ENCODE measurements at places on chromosomes 5 and 9.

DNA sequence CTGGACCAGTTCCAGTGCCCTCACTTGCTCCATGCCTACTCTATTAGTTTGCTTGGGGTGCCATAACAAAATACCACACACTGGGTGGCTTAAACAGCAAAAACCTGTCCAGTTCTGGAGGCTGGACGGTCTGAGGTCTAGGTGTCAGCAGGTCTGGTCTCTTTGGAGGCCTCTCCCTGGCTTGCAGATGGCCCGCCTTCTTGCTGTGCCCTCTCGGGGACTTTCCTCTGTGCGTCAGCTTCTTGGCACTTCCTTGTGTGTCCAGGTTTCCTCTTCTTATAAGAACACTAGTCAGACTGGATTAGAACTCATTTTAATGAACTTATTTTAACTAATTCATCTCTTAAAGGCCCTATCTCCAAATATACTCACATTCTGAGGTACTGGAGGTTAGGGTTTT, 97.2 kb downstream of the CARTPT start:
- no peak for DNase-seq

GRCh38 chr5:38113456-38113855, 144.9 kb upstream of the EGFLAM start:
- no peak for DNase-seq

DNA sequence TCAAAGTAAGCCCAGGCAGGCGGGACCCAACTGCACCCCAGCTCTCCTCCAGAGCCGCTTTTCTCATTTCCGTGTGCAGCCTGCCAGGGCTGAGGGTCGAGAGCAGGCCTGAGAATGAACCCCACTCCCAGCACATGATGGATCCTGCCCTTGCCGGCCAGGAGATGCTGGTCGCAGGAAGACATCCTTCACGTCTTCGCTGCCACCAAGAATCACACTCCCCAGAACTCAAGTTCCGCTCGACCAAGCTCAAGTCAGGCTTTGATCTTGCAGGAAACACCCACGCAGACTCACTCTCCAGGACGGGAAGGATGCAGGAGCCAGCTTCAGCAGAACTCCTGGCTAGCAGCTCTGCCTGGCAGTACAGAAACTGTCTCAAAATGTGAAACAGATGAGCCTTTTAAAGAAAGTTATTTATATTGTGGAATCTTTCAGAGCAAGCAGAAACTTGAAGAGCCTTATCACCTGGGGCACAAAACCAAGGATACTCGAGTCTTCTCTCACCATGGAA, 102.4 kb downstream of the ROR2 start:
- peak; percentile 58 for DNase-seq

GRCh38 chr5:181170237-181170825, 22.9 kb downstream of the OR2V2 start:
- no peak for DNase-seq

DNA sequence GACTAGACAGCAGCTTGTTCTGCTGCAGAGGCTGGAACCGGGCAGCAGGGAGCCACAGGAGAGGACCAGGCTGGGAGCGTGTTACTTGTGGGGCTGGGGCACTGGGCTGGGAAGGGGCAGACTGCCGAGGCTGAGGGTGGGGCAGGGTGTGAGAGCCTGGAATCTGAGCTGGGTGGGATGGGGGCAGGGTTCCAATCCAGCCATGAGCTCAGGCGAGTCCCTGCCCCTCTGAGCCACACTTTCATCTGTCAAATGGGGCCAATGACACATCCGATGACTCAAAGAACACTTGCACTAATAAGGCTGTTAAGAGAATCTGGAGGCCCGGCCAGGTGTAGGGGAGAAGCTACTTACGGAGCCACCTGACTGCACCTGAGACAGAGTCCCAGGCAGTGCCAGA, 18.7 kb upstream of the WDR38 start:
- DNase-seq: peak; percentile 70

GRCh38 chr9:136372561-136373299, 739 bp downstream of the CARD9 start:
- DNase-seq: peak; percentile 87

- peak; percentile 18 for DNase-seq
Measured at GRCh38 chr5:115686051-115686737, 60.4 kb upstream of the TMED7 start.

- peak; percentile 51 for DNase-seq
Measured at GRCh38 chr9:38062498-38063362, 6.3 kb downstream of the SHB start.

- DNase-seq: peak; percentile 64
Measured at GRCh38 chr5:91109634-91110033, 273.5 kb downstream of the ARRDC3 start.

GRCh38 chr5:14353726-14354474, 210.8 kb downstream of the TRIO start:
- DNase-seq: peak; percentile 78

GRCh38 chr5:111703662-111704061, 53.3 kb downstream of the NREP start:
- no peak for DNase-seq

DNA sequence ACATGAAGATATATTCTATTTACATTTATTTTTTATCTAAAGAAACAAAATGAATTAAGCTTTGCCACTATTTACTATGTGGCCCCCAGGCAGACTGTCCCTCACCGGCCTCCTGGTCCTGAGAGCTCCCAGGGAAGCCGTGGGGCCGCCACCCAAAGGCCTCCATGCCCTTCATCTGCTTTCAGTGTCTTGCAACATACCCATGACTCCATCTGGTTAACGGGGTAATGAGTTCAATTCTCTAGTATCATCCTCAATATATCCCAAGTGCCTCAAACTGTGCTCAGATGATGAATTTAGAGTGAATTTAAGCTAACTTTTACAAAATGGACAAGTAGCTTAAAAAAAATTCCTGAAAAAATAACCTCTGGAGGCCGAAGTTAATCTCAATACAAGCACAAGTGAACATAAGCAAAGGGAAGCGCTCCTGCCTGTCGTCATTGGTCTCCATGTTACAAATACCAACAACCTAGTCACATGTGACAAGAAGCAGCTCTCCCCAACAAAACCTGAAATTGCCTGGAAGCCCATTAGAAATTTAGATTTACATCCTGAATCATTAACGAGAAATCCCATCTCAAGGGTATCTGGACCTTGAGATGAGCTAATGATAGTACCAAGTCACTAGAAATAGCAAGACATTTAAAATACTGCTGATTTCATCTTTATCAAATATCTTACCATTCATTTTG, 26.1 kb downstream of the DAP start:
- peak; percentile 38 for DNase-seq

- DNase-seq: peak; percentile 74
Measured at GRCh38 chr5:149141224-149141956, at the start of gene ABLIM3. Gene ABLIM3, plus strand, starts transcription at chr5:149141493. Its CDS starts 603 bp downstream, at chr5:149142096.

DNA sequence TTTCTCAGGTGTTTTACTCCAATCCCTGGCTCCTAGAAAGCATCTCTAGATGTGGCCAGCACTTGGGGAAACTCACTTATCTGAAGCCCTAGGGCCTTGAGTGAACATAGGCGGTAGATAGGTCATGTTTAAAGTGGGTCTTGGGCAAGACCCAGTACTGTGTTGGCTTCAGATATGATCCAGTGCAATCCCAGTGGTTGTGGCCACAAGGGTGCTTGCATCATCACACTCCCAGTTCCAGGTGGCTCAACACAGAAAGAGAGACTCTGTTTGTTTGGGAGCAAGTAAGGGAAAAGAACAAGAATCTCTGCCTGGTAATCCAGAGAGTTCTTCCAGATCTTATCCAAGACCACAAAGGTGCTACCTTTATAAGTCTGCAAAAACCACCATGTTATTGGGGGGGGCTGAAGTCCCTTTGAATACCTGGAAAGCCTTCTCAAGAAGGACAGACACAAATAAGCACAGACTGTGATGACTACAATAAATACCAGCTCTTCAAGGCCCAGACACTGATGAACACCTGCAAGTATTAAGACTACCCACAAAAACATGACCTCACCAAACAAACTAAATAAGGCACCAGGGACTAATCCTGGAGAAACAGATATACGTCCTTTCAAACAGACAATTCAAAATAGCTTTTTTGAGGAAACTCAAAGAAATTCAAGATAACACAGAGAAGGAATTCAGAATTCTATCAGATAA, 114.7 kb downstream of the LURAP1L start:
- DNase-seq: no peak

GRCh38 chr9:131188976-131189375, 63.6 kb downstream of the NUP214 start:
- no peak for DNase-seq

- DNase-seq: peak; percentile 40
Measured at GRCh38 chr9:561427-561826, 280.1 kb upstream of the DMRT1 start.

DNA sequence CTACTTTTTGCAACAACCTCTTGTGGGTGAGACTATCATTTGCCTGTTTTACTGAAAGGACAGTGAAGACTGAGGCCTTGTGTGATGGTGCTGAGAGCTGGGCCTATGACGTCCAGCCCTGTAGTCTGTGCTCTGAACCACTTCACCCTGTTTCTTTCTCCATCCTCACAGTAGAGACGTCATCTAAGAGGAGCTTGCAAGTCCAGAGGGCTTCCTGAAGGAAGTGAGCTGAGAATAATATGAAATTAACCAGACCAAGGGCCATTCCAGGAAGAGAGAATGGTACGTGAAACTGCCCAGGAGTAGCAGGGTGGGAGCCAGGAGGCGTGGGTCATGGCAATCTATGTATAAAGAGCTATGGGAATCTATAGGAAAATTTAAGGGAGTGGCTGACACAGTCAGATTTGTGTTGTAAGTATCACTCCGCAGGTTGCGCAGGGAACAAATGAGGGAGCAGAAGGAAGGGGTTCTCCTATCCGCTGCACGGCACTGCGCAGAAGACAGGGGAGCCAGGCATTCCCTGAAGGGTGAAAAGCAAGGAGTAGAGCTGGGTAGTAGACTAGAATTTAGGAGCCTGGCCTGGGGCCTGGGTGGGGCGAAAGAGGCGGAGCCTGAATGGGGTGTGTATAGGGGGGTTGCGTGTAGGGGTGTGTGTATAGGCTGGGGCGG, 596 bp upstream of the FGFR4 start:
- no peak for DNase-seq

GRCh38 chr9:107693625-107694326, 204.2 kb upstream of the KLF4 start:
- DNase-seq: peak; percentile 85

- DNase-seq: peak; percentile 20
Measured at GRCh38 chr9:132973713-132974112, 4.8 kb upstream of the GFI1B start.

GRCh38 chr5:127924606-127925005, 159.0 kb upstream of the SLC12A2 start:
- no peak for DNase-seq

- no peak for DNase-seq
Measured at GRCh38 chr9:88757406-88758010, 222.5 kb downstream of the NXNL2 start.

DNA sequence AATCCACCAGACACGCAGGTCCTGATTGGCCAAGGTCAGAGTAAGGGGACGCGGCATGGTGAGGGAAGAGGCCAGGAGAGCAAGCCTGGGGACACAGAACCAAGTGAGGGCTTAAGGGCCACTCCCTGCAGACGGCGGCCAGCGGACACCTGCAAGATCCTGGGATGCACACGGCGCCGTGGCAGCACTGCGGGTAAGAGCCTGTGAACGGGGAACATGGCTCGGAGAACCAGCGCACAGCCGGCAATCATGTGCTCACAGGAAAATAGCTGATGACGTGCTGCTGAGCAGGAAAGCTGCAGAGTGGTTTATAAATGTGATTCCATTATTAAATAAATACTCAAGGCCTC, 27.0 kb upstream of the NSMF start:
- DNase-seq: no peak

DNA sequence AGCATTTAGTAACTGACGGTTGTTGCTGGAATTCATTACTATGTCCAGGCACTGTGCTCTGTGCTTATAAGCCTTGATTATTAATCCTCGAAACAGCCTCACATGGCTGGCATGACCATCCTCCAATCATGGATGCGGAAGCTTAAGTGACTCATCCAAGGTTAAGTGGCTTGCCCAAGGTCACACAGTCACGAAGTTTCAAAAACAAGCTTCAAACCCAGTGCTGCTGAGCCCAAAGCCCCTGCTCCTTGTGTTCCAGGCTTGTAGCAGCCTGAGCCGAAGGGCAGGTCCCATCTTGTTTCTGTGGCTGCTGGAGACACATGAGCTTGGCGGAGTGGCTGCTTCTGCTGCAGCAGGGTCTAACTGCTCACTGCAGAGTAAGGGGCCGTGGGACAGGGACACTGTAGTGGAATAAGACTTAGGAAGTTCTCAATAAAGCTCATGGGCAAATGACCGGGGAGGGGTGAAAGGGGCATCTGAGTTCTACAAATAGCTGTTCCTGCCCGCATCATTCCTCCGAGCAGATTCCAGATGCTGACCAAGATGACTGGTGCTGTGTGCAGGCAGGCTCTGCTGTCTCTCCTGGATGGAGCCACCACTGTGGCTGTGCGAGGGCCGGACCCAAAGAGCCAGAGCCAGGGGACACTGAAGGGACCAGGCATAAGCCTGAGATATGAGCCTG, 32.4 kb downstream of the WHRN start:
- DNase-seq: peak; percentile 36

DNA sequence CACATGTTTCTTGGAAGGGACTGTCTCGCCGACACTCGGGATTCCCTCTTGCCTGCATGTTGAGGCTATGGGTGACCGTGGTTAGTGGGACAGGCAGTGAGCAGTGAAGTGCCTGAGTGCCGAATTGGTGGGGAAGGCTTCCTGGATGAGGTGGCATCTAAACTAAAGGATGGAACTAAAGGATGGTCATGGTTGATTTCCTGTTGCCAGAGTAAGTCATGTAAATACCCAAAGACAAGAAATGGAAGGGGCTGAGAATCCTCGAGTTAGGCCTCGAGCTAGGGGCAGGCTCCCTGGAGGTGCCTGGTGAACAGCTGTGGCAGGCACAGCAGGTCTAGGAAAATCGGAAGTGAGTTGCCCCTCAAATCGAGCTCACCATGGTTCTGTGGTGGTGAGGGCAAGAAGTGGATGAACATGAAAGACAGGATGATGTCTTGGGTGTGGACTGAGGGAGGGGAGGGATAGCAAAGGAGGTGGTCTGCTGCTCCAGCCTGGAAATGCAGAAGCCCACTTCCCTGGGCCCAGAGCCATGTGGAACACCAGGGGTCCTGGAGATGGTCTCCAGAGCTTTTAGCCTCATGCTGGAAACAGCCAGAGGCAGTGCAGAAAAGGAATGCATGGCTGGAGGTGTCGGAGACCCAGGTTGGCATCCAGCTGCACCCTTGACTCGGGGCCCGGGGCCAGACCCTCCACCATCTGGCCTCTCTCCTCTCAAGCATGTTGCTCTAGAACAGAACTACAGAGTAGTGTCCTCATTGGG, 12.2 kb downstream of the CD74 start:
- DNase-seq: no peak

DNA sequence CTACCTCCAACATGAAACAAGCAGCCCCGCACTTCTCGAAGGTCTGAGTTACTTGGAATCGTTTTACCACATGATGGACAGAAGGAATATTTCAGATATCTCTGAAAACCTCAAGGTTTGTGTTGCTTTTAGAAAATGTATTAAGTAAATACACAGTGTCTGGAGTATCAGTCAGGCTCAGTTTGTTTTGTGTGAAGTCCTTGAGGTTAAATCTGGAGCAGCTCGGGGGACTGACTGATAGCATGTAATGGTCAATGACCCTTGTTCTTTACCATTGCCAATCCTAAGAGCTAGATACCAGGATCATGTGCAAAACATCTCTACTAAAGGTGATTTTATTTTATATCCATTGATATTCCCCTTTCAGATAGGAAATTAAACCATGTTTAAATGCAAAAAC, 26.9 kb upstream of the LNPEP start:
- DNase-seq: no peak

Data from fibroblast of lung (primary cell).